Stimulated activated CD8-positive, alpha-beta memory T cell treated with anti-CD3 and anti-CD28 coated beads, Interleukin-7, amount 100 ng/mL, for 24 hours (primary cell): ENCODE measurements at places on chromosomes 4 and X.

GRCh38 chr4:22969287-22969896 is 276.7 kb downstream of the GBA3 start:
- no peak for DNase-seq

GRCh38 chrX:44536198-44536597 is 6.5 kb downstream of the FUNDC1 start:
- no peak for DNase-seq

DNA sequence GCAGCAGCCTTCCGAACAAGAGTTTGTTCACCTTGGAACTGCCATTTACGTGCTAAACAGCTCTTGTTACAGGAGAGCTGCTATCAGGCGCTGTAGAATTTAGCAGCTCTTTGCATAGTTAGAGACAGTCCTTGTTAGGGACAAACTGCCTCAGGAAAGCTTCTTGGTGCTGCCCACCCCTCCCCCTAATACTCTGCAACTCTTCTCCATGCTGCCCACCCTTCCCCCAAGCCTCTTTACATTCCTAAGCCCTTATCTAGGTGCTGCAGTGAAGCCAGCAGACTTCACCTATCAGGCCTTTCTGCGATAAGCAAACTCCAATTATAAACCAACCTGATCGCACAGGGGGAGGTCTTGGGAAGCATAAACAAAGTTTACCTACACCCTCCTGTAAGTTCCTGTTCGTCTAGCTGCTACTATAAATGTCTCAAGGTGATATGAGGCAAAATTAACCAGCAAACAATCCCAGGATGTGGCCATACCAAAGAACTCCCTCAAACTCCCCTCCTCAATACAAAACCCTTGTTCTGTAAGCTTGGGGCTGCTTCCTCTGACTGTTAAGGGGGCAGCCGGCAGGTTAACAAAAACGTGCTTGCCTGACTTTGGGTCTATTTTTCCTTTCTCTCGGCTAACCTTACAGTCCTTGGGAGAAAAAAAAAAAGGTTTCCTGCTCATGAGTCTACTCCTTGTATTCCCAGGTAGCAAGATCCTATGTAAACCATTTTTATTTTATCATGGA is 74.0 kb upstream of the GC start:
- no peak for DNase-seq

- DNase-seq = no peak
These were observed 32.8 kb upstream of the ADAD1 start for GRCh38 chr4:122346036-122346435.

GRCh38 chrX:43225626-43226328 is 430.3 kb upstream of the MAOA start:
- no peak for DNase-seq

GRCh38 chr4:13918991-13919441 is 291.5 kb upstream of the BOD1L1 start:
- DNase-seq = no peak

- DNase-seq = no peak
These were observed 61.7 kb upstream of the HDAC8 start for GRCh38 chrX:72634331-72634730.
